ENCODE measurements at places on chromosomes 7 and 10. TPM values are rescaled to one million over a fixed set of nuclear protein-coding genes. Genes with fewer than 3 reads are reported as not detected.

The ZC3HAV1L gene
- total RNA-seq: 20.2 TPM

The CLEC2L gene
- total RNA-seq: not detected

The GBX1 gene
- total RNA-seq: not detected

The IL6 gene
- total RNA-seq: 0.65 TPM

The COX19 gene
- 16.8 TPM for total RNA-seq

The PAPOLB gene
- 0.08 TPM for total RNA-seq

The ZFYVE27 gene
- total RNA-seq: 27.3 TPM

The RTKN2 gene
- 2.6 TPM for total RNA-seq

The PIP gene
- total RNA-seq: not detected

The STAG3 gene
- total RNA-seq: 20.6 TPM

The IKZF1 gene
- 374 TPM for total RNA-seq

The MYH16 gene
- not detected for total RNA-seq

Data from activated CD8-positive, alpha-beta T cell treated with anti-CD3 and anti-CD28 coated beads, Interleukin-2, amount 10 ng/mL, durations not matched to agents 7 days and 5 days (primary cell).